ENCODE measurements at places on chromosomes 13 and 19.

DNA sequence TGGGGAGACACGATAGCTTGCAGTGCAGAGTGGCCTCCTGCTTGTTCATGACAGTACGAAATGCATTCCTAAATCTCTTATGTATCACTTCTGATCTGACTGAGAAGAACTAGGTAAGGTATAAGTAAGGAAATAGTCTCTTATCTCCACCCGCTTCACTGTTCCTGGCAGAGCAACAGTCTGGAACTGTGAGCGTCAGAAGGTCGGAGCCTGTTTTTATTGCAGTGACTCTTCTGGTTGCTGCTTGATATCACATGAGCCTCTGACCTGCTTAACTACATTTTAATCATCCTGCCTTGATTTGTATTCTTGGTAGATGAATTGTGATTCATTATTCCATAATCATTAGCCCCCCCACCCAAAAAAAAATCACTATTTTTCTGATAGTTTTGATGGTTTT lies 69.0 kb downstream of the COL4A2 start:
- DNase-seq: no peak

- peak; percentile 58 for DNase-seq
These were observed 74.7 kb upstream of the TEX29 start for GRCh38 chr13:111245576-111246384.

DNA sequence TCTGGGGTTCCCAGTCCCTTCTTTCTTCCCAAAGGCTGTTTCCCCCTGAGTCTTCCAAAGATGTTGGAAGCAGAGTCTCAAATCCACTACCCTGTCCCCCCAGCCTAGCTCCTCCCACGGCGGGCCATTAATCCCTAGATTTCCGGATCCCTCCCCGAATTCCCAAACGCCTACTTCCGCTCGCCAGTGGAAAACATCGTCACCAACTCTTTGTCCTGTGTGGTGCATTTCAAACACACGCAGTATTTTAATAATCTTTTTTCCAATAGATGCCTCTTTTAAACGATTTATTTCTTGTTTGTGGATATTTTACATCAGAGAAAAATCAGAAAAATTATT lies 610 bp downstream of the ZNF791 start:
- DNase-seq: peak; percentile 88

- no peak for DNase-seq
These were observed 20.2 kb downstream of the VSTM2B start for GRCh38 chr19:29545866-29546582.

- no peak for DNase-seq
These were observed at the start of gene MADCAM1 for GRCh38 chr19:496112-496665. MADCAM1 (plus strand) TSS chr19:496486; CDS start chr19:496500, 14 bp downstream.

DNA sequence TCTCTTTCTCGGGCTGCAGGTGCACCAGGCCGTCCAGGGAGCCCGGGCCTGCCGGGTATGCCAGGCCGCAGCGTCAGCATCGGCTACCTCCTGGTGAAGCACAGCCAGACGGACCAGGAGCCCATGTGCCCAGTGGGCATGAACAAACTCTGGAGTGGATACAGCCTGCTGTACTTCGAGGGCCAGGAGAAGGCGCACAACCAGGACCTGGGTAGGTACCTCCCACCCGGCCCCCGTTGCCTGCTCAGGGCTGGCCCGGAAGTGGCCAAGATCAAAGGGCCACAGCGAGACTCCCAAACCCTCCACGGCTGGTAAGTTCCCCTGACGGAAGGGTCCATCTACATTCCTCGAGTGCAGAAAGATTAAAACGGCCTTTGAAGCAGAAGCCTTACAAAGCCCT lies 55.1 kb downstream of the RAB20 start:
- no peak for DNase-seq

GRCh38 chr13:24284889-24285565 lies 24.4 kb upstream of the C1QTNF9 start:
- DNase-seq: no peak

- no peak for DNase-seq
These were observed 32.5 kb upstream of the CEACAM1 start for GRCh38 chr19:42560731-42561130.

GRCh38 chr13:95462801-95463200 lies 89.7 kb upstream of the CLDN10 start:
- DNase-seq: no peak

DNA sequence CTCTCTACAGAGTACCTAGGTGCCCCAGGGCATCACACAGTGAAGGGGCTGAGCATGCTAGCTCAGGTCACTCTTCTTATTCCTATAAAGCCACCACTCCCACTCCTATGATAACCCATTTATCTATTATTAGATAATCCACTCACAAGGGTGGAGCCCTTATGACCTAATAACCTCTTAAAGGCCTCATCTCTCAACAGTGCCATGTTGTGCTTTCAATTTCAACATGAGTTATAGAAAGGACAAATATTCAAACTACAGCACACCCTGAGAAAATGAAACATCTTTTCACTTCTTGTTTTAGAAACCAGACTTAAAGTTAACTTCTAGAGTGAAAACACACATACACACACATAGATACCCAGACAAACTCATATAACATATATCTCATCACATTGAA lies 1494.9 kb upstream of the MIR17HG start:
- no peak for DNase-seq

DNA sequence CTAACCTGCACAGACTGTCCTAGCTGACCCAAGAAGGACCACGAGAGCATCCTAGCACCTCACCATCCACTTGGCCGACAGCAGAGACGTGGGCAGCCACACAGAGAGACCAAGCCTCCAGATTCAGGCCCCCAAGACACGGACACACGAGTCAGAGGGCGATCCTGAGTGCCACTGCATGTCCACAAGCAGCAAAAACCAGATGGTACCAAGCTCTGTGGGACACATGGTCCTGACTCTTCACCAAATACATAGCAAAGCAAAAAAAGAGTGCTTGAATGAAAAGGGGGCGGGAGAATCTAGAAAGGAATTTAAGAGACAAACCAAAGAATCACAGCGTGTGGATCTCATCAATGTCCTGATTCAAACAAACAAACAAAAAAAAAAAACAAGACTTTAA lies 45.2 kb downstream of the MLLT1 start:
- no peak for DNase-seq

DNA sequence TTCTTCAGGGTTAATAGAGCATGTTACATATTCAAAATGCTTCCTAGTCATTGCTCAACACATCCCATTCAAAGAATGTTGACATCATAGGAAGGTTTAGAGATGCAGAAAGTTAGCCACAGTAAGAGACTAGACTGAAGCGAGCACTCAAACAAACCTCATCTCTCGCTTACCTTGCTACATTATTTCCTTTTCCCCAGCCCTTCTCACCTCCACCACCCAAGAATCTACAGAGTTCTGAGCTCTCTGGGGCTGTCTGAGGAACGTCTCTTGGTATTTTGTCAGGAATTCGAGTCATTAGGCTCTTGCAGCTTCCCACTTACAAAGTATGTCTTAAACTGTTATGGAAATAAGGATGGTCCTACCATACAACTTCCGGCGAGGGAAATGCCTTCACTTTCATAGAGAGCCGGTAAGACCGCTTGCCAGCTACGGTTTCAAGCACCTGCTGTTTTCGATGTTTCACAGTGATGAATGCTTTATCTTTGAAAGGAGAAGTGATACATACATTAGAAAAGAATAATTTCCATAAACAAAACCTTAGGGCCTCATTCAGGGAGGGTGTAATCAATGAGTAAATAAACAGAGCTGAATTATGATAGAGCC lies 65.1 kb downstream of the FLT1 start:
- DNase-seq: no peak

- peak; percentile 50 for DNase-seq
These were observed 98.3 kb upstream of the KLF5 start for GRCh38 chr13:72960541-72960940.

- DNase-seq: no peak
These were observed 385.9 kb upstream of the SPRY2 start for GRCh38 chr13:80726868-80727267.

GRCh38 chr19:42230571-42230970 lies 10.5 kb downstream of the ZNF526 start:
- DNase-seq: no peak

DNA sequence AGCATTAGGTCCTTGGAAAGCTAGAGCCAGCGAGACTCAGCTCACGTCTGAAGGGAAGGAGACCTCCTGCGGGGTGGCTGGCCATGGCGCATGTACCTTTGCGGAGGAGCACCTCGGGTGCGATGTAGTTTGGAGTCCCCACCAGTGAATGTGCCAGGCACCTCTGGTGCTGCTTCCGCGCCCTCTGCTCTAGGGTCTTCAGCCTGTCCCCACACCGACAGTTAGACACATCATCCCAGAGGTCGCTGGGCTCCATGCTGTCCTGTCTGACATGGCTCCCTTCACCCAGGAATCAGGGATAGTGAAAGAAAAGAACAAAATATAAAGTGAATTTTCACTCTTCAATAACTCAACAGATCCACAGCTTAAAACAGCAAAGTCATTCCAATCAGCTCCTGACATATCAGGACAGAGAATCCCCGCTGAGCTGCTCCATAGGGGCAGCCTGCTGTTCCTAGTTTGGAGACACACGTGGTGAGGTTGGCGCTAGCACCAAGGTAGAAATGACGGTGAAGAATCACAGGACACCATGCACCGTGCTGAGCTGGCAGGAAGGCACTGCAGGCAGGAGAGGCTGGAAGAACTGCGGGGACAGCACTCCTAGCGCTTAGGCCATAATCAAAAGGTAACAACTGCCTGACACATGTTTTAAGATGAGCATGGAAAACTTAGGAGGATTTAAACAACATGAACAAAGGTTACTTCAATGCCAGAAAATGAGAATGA lies 79.0 kb upstream of the XPO4 start:
- no peak for DNase-seq

GRCh38 chr19:9018163-9018875 lies 8.1 kb upstream of the MUC16 start:
- DNase-seq: no peak

GRCh38 chr19:46821512-46822409 lies 28.9 kb downstream of the AP2S1 start:
- no peak for DNase-seq

DNA sequence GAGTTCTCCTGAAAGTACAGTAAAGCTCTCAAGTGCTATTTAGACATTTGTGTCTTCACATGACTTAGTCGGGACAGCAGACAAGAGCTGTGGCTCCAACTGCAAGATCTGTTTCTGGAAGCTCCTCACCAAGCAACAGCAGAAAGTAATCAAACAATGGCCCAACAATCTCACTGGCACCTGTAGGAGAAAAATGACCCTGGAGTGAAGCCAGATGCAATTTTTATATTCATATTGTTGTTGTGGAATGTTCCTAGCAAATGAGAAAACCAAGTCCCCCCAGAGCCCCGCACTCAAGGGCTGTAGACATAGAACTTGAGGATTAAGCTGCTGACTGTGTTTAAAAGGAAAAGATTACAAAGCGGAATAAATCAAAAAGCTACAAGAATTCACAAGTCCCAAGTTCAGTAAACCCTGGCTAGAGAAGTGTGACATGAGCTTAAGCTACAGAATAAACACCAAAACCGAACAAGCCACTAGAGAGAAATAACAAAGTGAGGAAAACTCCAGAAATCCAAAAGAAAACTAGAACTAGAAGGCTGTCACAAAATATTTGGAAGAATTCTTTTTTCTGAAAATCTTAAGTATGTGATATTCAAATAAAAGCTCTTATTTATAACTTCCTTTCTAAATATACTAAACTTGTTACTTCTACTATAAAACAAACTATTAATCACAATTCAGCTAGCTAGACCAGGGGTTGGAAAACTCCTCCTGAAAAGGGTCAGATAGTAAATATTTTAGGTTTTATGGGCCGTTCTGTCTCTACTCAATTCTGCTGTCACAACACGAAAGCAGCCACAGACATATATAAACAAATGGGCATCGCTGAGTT lies 454.5 kb downstream of the SUCLA2 start:
- peak; percentile 74 for DNase-seq

DNA sequence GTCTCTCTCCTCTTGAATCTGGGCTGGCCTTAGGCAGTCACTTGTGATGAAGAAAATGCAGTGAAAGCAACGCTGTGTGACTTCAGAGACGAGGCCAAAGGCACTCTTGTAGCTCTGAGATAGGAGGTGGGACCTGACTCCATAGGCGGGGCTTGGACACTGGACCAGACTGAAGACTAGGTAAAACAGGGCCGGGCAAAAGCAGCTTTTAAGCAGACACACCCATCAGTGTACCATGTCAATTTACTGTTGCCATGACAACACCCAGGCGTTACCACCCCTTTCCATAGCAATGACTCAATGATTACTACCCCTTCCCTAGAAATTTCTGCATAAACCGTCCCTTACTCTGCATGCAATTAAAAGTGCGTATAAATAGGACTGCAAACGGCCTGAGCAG lies 6.6 kb upstream of the EID2 start:
- DNase-seq: no peak

DNA sequence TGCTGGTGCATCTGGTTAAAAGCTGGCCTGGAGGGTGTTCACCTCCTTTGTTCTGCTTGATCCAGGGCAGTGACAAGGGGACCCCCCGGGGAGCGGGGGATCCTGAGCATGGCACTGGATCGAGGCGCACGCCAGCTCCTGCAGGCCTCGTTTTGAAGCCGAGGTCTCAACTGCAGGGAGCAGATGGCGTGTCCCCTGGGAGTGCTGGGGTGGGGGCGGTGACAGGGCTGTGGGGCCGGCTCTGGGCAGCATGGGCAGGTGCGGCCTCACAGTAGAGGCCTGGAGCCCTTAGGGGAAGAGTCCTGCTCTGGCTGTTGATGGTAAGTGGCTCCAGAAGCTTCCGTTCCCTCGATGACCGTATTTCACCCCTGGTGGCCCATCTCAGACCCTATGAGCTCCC lies 51.8 kb downstream of the CRTC1 start:
- DNase-seq: no peak

All from renal pelvis (tissue), 12 donors.